ENCODE measurements at places on chromosomes 13 and 19.
A peak's percentile ranks its signal among the peaks of the same experiment; 100 is the strongest.

DNA sequence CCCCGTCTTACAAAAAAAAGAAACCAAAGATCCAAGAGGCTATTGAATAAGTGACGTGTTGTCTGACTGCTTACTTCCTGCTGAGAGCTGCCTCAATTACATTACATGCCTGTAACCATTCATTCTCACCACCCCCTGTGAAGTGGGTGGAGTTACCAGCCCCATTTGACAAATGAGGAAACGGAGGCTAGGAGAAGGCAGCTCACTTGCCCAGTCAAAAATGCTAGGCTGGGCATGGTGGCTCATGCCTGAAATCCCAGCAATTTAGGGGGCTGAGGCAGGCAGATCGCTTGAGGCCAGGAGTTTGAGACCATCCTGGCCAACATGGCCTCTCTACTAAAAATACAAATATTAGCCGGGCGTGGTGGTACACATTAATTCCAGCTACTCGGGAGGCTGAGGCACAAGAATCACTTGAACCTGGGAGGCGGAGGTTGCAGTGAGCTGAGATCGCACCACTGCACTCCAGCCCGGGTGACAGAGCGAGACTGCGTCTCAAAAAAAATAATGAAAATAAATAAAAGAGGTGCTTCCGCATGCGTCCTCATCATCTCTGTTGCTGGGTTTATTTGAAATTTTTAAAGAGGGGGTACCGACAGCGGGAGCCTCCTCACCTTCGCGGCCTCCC is 499 bp downstream of the LSM7 start:
- DNase-seq, result peak; percentile 93

DNA sequence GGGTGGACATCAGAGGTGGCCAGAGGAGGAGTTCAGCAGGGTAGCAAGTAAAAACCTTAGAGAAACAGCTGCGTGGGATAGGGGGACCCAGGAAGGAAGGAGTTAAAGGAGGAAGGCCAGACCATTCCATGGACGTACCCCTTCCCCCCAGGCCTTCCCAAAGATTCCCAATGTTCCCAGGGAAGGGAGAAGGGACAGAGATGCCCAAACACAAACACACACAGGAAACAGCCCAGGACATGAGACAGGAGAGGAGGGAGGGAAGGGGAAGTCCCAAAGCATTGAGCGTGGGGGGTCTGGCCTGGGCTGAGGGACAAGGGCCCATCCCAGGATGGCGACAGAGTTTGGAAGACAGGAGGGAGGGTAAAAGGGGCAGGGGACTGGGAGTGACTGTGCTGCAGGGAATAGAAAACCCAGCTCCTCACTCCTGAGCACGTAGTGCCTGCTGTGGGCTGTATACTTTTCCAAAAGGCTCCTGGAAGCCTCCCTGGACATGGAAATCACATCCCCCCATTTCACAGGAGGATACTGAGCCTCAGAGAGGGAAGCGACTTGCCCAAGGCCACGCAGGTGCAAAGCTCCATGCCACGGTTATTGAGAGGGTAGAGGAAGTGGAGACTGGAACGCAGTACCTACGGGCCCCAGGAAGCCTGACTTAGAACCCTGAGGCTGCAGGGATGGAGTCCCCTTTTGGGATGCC is 1.1 kb downstream of the SYDE1 start:
- no peak for DNase-seq

DNA sequence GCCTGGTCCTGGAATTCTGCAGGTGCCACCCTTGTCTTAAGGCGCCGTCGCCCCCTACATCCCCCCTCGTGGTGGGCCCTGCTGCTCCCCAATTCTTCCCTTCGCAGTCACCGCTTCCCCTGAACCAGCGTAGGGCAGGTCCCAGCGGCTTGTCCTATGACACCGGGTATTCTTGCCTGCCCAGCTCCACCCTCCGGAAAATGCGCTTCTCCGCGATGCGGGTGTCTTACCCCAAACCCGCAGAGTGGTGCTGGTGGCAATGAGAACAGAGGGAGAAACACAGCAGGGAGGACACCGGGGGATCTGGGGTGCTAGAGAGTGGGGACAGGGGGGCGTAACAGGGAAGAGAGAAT is 9.0 kb downstream of the ZNF808 start:
- DNase-seq, result no peak

GRCh38 chr13:106499896-106500295 is 35.6 kb downstream of the EFNB2 start:
- no peak for DNase-seq

- DNase-seq, result no peak
Measured at GRCh38 chr13:100944791-100945345, 270.3 kb upstream of the TMTC4 start.

GRCh38 chr19:16213076-16213475 is 15.4 kb downstream of the AP1M1 start:
- no peak for DNase-seq

DNA sequence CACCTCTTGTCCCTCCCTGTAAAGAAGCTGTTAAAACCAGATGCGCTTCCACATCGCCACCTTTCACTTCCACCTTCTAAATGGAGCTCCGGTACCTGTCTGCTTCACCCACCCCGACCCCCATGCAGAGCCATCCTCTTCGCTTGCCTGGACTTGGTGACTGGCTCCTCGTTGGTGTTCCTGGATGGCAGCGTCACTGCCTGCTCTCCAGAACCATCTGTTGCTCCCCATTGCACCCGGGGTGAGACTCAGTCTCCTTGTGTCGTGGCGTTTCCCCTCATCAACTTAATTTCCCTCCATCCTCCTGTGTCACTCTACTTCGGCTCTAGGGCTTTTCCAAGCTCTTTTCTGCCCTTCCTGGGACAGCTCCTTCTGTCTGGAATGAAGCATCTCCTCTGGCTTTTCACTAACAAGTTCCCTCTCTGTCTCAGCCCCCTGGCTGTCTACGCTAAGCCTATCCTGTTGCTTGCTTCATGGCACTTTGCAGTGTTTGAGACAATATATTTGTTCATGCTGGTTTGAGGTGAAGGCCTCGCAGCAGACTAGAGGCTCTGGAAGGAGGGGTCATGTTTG is 10.3 kb downstream of the CEBPG start:
- DNase-seq, result no peak

GRCh38 chr13:71785361-71785760 is 81.6 kb downstream of the DACH1 start:
- no peak for DNase-seq

DNA sequence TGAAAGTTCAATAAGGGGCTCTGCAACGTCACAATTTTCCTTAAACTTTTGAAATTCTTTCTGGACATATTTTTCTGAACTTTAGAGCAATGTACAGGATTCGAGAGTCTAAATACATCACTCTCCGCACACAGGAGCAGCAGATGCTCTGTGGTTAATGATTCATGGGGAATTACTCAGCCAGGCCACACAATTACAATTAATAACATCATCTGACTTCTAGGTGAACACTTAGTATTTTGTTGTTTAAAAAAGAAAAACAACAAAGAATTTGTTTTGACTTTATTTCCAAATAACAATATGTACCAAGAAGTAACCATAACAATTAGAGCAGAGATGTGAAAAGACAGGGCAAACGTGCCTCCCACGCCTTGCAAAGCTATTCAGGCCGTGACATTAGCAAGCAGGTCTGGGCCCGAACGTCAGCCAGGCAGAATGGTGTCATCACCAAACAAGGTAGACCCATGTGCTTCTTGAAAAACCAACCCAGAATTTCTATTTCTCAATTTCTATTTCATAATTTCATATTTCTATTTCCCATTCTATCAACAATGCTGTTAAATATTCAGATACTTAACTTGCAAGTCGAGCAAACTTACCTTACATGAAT is 236.3 kb downstream of the COL4A1 start:
- no peak for DNase-seq

GRCh38 chr19:49533551-49534488 is 6.0 kb downstream of the RCN3 start:
- DNase-seq, result peak; percentile 79

GRCh38 chr13:111326621-111326965 is 6.2 kb downstream of the TEX29 start:
- DNase-seq, result no peak

DNA sequence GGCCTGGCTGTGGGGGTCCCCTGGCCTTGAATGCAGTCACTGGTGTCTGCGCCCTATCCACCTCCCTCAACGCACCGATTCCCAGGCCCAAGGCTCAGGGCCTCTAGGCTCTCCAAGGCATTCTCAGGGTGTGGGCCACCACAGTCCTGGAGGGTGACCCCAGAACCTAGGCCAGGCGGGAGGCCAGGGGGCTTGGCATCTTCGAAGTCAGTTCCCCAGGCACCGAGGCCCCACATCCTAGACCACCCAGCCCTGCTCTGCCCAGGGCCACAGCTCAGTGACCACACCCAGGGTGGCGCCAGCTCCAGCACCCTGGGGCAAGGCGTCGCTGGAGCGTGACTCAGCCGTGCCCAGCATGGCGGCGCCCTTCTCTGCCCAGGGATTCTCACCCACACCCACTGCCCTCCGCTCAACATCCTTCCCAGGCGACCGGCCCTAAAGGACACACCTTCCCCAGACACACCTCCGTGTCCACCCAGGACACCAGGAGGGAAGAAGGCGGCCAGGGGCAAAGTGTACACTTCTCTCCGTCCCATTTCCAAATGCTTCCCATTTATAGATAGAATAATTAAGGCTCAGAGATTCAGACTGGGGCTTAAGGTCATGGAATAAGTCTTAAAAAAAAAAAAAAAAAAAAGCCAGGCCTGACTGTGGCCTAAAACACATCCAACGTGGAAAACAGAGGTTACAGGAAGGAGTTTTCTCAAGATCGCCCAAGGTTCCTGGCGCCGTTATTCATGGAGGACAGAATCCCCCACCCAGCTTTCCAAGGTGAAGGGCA is 36.4 kb upstream of the NANOS3 start:
- peak; percentile 79 for DNase-seq

GRCh38 chr13:27813826-27814225 is 21.5 kb downstream of the GSX1 start:
- no peak for DNase-seq

DNA sequence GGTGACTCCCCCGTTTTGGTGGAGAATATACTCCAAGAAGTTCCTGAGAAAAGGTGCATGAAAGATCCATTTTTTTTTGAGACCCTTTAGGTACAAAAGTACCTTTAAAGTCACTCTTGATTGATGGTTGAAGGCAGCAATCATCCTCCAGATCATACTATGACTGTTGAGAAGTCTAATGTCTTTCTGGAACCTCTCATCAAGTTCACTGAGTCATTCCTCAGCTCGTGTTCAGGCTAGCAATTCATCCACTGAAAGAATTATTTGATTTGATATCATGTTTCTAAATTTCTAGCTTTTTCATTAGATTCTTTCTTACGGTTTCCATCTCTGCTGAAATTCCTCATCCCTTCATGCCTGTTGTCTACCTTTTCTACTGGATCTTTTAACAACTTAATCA is 65.1 kb upstream of the GJB6 start:
- DNase-seq, result no peak

DNA sequence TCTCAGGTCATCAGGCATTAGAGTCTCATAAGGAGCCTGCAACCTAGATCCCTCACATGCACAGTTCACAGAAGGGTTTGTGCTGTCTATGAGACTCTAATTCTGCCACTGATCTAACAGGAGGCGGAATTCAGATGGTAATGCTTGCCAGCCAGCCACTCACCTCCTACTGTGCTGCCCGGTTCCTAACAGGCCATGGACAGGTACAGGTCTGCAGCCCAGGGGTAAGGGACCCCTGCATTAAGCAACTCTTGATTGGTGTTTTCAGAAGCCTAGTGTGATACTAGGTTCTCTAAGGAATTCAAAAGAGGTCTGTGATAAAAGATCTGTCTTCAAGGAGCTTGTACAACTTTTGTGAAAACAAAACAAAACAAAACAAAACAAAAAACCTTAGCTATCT is 31.1 kb downstream of the CAB39L start:
- DNase-seq, result no peak

DNA sequence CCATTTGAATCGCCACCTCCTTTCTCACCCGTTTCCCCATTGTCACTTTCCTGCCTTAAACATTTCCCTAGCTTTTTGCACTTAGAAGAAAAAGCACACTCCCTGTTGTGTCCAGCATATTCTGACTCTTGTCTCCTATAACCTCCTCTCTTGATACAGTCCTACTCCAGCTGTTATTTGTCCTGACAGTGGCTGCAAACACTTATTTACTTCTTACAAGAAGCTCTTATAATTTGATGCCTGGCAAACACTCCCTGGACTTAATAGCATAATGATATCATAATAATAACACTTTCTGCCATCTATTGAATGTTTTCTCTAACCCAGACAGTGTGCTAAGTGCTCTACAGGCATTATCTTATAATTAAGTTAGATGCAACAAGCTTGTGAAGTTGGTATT is 76.6 kb downstream of the DGKH start:
- DNase-seq, result no peak

DNA sequence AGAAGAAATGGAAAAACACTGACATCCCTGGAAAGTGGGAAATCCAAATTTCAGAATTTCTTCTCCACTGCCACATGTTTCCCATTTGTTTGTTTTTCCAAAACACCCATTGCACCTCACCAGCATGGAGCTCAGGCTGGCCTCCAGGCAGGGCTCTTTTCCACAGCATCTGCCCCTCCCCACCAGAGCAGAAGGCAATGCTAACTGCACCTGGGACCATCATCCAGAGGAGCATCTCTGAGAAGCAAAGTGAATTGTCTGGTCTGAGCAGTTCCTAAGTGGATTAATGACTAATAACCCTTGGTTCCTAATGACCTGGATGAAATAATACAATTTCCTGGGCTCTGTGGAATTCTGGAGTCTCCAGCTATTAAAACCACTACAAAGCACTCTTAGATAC is 8.8 kb upstream of the CYSLTR2 start:
- DNase-seq, result no peak

DNA sequence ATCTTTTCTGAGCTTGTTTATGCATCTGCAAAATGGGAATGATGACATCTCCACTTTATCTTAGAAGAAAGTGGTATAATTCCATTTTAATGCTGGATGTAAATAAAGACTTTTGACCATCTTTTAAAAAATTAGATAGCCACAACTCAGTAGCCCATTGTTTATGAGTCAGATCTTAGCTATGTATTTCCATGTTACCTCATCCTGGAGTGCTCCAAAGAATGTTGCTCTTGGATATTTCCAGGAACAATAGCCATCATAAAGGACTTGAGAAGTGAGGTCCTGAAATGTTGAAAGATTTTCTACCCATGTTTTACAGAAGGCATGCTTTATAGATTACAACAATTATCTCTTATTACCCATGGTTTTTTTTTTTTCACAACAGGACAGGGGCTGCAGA is 229.3 kb upstream of the EDNRB start:
- no peak for DNase-seq

DNA sequence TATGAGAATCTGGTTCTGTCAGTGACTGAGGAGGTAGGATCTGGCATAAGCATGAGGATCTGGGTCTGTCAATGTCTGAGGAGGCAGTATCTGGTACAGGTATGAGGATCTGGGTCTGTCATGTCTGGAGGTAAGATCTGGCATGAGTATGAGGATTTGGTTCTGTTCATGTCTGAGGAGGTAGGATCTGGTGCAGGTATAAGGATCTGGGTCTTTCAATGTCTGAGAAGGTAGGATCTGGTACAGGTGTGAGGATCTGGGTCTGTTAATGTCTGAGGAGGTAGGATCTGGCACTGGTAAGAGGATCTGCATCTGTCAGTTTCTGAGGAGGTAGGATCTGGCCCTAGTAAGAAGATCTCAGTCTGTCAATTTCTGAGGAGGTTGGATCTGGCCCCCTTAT is 12.4 kb upstream of the PDCD2L start:
- no peak for DNase-seq
